ENCODE measurements at places on chromosomes 3 and 15.

- no peak overlapping the region for H3K4me3 ChIP-seq
- H3K4me1 ChIP-seq: no peaks in the 10 kb centered on the region
- peaks cover 6% of the 10 kb centered on the region for H3K27me3 ChIP-seq
- no peaks in the 10 kb centered on the region for H3K36me3 ChIP-seq
These were observed 18.8 kb upstream of the GOLGA8J start for GRCh38 chr15:30063835-30064546.

GRCh38 chr3:11367143-11367693, 95.0 kb downstream of the ATG7 start:
- peaks cover 4% of the 10 kb centered on the region for H3K4me1 ChIP-seq
- no peak for DNase-seq
- H3K4me3 ChIP-seq: no peak overlapping the region
- H3K27me3 ChIP-seq: no peaks in the 10 kb centered on the region
- H3K36me3 ChIP-seq: peaks cover 46% of the 10 kb centered on the region

DNA sequence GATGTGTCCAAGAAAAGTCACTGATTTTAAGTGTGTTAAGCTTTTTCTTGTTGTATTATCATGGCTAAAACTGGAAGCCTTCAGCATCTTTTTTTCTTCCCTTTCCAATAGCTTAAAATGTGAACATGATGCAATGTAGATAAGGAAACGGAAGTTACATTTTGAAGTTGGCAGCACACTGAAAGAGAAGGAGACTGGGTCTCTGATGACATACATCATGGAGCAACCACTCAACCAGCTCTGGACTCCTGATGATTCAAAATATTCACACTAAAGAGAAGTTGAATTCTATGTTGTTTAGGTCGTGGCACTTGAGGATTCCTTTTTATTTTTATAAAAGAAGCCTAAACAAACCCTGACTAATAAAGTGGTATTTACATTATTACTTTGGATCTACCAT, 488.3 kb upstream of the ALCAM start:
- H3K27me3 ChIP-seq: no peaks in the 10 kb centered on the region
- no peak overlapping the region for H3K4me3 ChIP-seq
- no peaks in the 10 kb centered on the region for H3K36me3 ChIP-seq
- H3K4me1 ChIP-seq: no peaks in the 10 kb centered on the region
- DNase-seq: no peak
- H3K27ac ChIP-seq: no peak overlapping the region

DNA sequence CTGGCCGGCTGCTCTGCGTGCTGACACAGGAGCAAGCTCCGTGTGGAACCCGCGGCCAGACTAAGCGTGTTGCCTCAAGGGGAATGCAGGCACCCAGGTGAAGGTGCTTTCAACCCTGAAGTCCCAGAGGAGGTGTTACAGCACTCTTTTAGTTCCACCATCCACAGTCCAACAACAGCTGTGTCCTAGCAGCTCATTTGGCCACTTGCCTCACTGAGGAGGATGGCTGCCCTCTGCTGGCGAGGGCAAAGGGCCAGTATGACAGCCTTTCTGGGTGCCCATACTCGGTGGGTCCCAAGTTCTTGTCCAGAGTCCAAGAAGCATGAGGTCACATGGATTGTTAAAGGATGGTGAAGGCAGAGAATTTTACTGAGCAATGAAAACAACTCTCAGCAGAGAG, 87.8 kb downstream of the C3orf85 start:
- H3K27me3 ChIP-seq: peaks cover 12% of the 10 kb centered on the region
- H3K4me1 ChIP-seq: no peaks in the 10 kb centered on the region
- DNase-seq: peak; percentile 4
- no peaks in the 10 kb centered on the region for H3K36me3 ChIP-seq
- H3K4me3 ChIP-seq: no peak overlapping the region

DNA sequence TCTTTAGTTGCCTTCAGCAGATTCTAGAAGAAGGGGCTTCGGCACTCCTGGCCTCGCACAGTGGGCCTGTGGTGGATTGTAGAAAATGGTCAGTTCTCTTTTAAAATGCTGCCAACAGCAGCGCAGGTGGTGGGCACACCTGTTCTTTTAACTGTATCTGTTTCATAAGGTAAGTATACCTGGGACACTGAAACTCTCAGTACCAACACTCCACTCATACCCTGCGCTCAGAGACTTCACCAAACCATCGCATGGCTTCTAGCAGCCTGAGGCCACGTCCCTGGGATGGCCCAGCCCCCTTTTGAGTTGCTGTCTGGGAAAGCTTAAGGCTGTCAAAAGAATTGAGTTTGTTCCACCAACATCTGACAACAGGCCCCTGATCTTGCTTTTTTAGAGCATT, 56.7 kb upstream of the MCF2L2 start:
- peaks cover 3% of the 10 kb centered on the region for H3K36me3 ChIP-seq
- H3K27me3 ChIP-seq: no peaks in the 10 kb centered on the region
- H3K4me1 ChIP-seq: peaks cover 5% of the 10 kb centered on the region
- no peak for DNase-seq
- H3K27ac ChIP-seq: no peak overlapping the region

- H3K27ac ChIP-seq: no peak overlapping the region
- H3K4me1 ChIP-seq: no peaks in the 10 kb centered on the region
- H3K4me3 ChIP-seq: no peak overlapping the region
- H3K27me3 ChIP-seq: peaks cover 4% of the 10 kb centered on the region
- H3K36me3 ChIP-seq: no peaks in the 10 kb centered on the region
These were observed 122.9 kb upstream of the PTPRG start for GRCh38 chr3:61438253-61439121.

- no peak overlapping the region for H3K27ac ChIP-seq
- H3K4me1 ChIP-seq: peaks cover 10% of the 10 kb centered on the region
- peaks cover 6% of the 10 kb centered on the region for H3K27me3 ChIP-seq
- H3K36me3 ChIP-seq: no peaks in the 10 kb centered on the region
- no peak for DNase-seq
These were observed 15.3 kb upstream of the ARL14 start for GRCh38 chr3:160661660-160662059.
